ENCODE measurements at places on chromosomes 11 and 22.

GRCh38 chr11:58222721-58223120, 6.0 kb downstream of the OR10Q1 start:
- DNase-seq: no peak

DNA sequence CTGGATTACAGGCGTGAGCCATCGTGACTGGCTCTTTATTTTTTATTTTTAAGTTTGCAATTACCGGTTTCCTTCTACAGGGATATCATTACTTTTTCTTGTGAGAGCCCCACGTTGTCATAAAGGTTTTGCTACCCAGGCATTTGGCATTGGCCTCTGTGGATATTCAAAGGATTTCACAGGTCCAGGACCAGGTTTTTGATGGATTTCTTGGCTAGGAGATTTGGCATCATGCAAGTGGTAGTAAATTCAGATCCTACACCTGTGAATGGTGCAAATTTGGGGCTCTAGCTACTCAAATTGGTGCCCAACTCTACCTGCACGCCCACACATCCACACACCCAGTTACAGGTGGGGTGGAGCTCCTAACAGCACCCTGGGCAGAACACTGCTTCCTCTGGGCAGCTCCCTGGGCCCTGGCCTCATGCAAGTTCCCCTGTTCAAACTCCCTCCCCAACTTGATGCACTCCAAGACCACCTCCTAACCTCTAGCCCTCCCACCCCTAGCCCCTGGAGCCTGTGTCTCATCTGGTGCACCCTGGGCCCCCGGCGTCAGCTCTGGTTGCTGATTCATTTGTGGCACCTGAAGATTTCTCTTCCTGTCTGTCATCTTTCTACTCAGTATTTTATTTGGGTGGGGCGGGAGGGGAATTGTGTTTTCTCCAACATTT, 9.3 kb upstream of the MRGPRD start:
- DNase-seq: no peak

DNA sequence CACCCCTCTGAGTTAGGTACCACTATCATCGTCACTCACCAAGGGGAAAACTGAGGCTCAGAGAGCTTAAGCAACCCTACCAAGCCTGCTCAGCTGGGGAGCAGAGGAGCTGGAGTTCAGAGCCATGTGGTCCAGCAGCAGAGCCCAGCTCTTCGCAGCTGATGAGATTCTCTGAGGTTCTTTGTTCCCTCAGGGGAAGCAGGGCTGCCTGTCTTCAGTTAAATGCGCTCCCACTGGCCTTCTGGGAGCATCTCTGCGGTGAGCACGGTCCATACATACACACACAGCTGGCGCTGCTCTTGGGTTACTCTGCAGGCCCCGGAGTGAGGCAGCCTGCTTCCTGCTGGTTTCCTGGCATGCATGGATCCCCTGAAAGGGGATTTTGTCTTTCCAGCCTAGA, 5.2 kb upstream of the PTGDR2 start:
- DNase-seq: no peak

- no peak for DNase-seq
Measured at GRCh38 chr11:33531743-33532181, 168.9 kb downstream of the C11orf91 start.

- no peak for DNase-seq
Measured at GRCh38 chr11:27460158-27460978, 12.2 kb downstream of the LGR4 start.

DNA sequence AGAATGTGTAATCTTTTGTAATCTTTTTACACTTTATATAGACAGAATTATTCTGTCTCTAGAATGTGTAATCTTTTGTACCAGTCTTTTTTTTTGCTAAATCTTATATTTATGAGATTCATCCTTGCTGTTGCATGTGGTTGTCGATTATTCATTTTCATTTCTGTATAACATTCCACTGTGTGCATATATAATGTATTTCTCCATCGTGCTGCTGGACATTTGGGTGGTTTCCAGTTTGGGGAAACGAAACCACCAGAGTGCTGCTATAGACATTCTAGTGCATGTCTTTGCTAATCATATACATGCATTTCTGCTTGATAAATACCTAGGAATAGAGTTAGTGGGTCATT, 146.5 kb downstream of the GRIK4 start:
- DNase-seq: no peak

- no peak for DNase-seq
Measured at GRCh38 chr22:28741200-28741784, 328 bp downstream of the CHEK2 start.

- no peak for DNase-seq
Measured at GRCh38 chr11:44813401-44813800, 86.6 kb downstream of the TSPAN18 start.

- no peak for DNase-seq
Measured at GRCh38 chr11:108961095-108961494, 296.2 kb downstream of the DDX10 start.

DNA sequence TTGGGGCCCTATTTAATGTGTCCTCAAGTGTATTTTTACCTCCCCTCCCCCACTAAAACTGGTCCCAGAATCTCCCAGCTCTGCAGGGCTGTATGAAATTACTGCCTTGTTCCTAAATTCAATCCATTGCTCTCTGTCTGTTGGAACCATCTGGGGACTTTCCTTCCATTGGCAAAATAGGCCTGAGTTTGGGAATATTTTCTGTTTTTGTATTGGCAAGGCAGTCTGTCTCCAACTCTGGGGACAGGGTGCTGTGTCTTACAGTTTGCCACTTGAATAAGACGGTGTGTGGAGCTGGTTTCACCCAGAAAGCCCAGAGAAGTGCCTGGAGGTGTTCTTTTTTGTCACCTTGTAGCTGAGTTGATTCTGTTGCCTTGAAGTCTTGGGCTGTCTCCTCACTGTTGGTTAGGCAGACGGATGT, 1.3 kb downstream of the PACS1 start:
- DNase-seq: no peak

- DNase-seq: no peak
Measured at GRCh38 chr11:79461144-79461543, 20.3 kb upstream of the TENM4 start.

DNA sequence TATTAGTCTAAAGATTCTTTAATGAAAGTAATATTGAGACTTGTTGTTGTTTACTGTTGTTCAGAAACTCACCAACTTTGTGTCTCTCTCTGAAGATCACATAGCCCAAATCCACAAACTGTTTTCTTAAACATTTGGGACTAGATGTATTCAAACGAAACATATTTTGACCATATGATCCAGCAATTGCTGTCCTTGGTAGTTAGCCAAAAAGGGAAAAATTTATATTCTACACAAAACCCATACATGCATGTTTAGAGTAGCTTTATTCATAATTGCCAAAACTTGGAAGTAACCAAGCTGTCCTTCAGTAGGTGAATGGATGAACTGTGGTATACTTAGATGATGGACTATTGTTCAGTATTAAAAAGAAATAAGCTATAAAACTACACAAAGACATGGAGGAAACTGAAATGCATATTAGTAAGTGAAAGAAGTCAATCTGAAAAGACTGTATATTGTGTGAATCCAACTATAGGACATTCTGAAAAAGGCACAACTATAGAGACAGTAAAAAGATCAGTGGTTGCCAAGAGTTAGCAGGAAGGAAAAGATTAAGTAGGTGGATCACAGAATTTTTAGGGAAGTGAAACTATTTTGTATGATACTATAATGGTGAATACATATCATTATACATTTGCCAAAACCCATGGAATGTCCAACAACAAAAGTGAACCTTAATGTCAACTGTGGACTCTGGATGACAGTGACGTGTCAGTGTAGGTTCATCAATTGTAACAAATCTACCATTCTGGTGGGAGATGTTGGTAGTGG, 442.9 kb downstream of the INSC start:
- DNase-seq: no peak

DNA sequence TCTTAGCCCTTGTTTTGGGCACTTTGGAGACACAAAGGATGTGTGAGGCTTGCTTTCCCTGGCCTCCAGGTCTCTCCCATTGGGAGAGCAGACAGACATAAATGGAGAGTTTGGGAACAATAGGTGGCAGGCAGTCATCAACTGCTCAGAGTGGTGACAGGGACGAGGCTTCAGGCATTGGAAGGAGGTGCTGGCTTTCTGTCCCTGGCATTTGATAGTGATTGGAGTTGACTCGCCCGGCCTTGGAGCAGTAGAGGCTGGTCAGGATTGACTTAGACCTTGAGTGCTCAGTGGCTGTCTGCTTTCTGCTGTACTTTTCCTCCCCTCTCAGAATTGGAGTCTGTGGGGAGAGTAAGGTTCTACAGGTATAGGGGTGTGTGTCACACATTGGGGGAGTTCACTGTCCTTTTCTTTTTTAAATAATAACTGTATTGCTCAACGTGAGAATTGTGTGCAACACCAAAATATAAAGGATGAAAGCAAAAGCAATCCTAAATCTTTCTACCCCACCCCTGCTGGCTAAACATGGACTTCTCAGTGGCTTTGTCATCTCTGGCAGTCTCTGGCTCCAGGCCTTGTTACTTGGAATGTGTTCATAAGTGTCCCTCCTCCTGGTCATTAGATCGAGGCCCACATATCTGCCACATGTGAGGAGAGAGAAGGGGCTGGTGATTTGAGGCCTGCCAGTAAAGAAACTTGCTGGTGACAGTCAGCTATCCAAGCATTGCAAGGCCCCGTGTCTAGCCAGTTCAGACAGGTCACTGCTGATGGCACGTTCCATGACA, 21.1 kb downstream of the SHISA8 start:
- no peak for DNase-seq

DNA sequence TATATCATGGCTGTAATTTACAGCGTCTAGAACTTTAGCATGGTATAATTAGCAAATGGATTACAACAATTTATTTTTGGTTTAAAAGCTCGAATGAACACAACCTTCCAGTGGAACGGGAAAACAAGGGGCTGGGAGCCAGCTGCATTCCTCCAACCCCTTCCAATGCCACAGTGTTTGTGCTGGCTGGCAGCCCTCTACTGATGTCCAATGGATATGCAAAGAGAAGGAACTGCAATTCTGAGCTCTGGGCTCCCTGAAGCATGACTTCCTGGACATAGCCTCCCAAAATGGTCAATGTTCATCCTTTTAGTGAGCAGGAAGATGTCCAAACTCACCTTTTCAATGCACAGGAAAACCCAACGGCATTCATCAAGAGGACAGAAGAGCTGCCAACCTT, 288.3 kb downstream of the TENM4 start:
- DNase-seq: no peak

DNA sequence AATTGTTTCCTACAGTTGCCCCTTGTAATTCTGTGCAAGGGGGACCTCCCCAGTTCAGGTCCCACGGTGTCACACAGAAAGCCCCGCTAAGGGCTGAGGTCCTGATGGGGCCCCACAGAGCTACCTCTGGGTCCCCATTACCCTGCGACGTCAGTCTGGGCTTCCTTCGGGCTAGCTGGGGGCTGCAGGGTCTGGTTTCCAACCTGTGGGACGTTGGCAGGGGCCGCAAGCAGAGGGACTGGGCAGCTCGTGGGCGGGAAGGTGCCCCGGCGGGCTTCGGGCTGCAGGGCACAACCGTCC, 698 bp downstream of the SLC37A4 start:
- no peak for DNase-seq

GRCh38 chr11:72229925-72230763, 5.6 kb downstream of the INPPL1 start:
- DNase-seq: no peak

DNA sequence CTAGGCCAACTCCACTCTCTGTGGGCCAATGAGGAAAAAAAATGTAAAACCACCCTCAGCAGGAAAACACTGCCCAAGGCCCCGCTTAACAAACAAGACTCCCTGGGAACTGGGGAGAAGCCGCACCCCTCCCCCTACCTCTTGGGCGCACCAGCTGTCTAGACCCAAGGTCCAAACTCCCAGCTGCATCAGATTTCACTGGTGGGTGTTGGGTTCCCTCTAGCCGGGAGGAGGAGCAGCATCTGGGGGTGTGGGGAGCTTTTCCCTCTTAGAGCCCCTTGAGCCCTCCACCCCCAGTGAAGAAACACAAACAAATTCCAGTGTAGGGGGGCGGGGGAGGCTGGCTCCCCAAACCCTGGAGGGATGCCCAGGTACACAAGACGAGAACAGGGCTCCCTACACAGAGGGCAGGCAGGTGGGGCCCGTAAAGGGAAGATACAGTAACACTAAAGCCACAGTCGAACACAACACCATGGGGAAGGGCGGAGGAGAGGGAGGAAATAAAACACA, 64.9 kb downstream of the NECTIN1 start:
- DNase-seq: no peak

DNA sequence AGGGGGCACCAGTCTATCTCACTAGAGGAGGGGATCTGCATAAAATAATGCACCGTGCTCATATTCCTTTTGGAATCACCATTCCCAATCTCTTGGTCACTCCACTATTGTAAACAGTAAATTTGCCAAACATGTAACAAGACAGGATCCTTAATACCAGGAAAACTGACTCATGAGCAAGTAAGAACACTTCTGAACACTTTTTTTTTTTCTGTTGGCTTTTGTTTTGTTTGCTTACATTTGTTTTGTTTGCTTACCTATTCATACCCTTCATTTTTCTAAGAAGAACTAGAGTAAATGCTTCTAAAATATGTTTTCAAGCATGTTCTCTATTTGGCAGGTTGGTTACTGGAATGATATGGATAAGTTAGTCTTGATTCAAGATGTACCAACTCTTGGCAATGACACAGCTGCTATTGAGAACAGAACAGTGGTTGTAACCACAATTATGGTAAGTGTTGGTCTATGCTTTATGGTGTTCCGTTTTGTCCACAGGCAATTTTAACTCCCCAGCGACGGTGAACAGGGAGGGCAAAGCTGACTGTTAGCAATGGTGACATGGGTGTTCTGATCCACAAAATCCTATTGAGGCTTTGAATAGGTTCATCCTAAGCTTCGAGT, 111.8 kb downstream of the MSANTD4 start:
- no peak for DNase-seq

GRCh38 chr11:8252388-8252787, 11.3 kb downstream of the LMO1 start:
- DNase-seq: no peak

DNA sequence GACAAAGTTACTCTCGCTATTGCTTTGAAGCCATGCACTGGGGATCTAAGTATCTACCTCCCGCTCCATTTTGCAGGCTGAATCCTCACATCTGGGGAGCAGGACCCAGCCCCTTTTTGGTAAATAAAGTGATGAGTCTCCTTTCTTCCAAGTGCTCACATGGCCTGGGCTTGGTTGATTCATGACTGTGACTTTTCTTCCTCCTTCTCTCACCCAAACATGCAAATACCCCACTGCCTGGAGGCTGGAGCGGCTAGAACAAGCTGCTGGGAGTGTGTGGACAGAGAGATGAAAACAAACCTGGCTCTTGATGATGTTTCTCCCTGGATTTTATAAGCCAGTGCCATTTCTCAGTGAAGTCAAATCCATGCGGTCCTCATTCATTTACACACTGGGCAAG, 72.7 kb downstream of the TRIM29 start:
- no peak for DNase-seq

- no peak for DNase-seq
Measured at GRCh38 chr11:48164836-48165235, 51.8 kb upstream of the OR4B1 start.
